ENCODE measurements at places on chromosomes 4 and X. TPM values are rescaled to one million over a fixed set of nuclear protein-coding genes. Genes with fewer than 3 reads are reported as not detected.

SMIM10L2A gene
- 1.9 TPM for total RNA-seq

FOXO4 gene
- 6.8 TPM for total RNA-seq

XAGE2 gene
- total RNA-seq, result not detected

USP51 gene
- 6.6 TPM for total RNA-seq

GRCh38 chr4:110198435-110199416 is at the start of gene ELOVL6:
Gene ELOVL6 (minus strand): TSS chr4:110198615. CDS start chr4:110198335, 280 bp downstream.
- H3K27ac ChIP-seq, result peak within 1 kb of the TSS; percentile 92
- peak; percentile 93 for DNase-seq
- peak within 1 kb of the TSS; percentile 82 for H3K4me3 ChIP-seq
- no peaks in the 10 kb centered on the region for H3K36me3 ChIP-seq

GRCh38 chr4:17366496-17366895 is 145.4 kb downstream of the QDPR start:
- H3K36me3 ChIP-seq, result no peaks in the 10 kb centered on the region
- DNase-seq, result no peak
- H3K4me1 ChIP-seq, result no peaks in the 10 kb centered on the region
- H3K4me3 ChIP-seq, result no peak overlapping the region
- H3K27me3 ChIP-seq, result no peaks in the 10 kb centered on the region
- H3K27ac ChIP-seq, result no peak overlapping the region

- peaks cover 54% of the 10 kb centered on the region for H3K4me1 ChIP-seq
- H3K4me3 ChIP-seq, result peak overlapping the region; percentile 22
- peak; percentile 65 for DNase-seq
- peak overlapping the region; percentile 69 for H3K27ac ChIP-seq
Observed at GRCh38 chr4:114924311-114924710, 189.1 kb downstream of the NDST4 start.

DNA sequence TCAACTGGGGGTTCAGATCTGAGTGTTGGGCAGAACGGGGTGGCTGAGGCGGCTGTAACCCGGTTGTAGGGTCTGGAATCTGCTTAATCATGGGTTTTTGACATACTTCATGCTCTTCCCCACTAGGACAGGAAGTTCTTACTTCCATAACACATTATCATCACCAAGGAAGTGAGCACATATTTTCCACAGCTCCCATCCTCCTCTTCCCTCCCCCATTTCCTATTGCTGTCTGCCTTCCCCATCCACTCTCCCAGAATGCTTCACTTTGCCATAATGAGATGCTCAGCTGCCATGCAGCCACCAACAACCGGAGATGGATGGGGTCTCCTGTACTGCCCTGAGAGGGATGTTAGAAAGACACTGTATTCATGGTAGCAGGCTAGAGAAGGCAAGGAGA is 6.4 kb upstream of the DCUN1D4 start:
- H3K36me3 ChIP-seq, result no peaks in the 10 kb centered on the region
- peaks cover 31% of the 10 kb centered on the region for H3K4me1 ChIP-seq
- DNase-seq, result no peak
- peaks cover 5% of the 10 kb centered on the region for H3K27me3 ChIP-seq
- H3K27ac ChIP-seq, result no peak overlapping the region

DNA sequence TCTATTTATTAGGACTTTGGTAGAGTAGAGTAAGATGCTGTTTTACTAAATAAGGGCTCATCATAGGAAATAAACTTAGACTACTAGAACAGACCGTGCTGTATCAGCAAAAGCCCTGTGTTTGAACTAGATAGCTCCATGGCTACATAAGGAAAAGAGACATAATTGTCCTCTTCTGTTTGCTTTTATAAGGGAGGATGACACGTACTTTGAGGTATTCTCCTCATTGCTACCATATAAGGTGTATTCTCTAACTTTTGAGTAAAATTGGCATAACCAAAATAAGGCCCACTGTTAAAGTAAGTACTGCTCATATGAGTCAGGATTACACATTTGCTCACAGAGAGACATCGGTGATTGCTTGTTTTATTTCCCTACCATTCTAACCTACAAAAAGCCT is 64.3 kb downstream of the PDLIM5 start:
- DNase-seq, result no peak
- H3K27me3 ChIP-seq, result no peaks in the 10 kb centered on the region
- no peaks in the 10 kb centered on the region for H3K4me1 ChIP-seq
- H3K4me3 ChIP-seq, result no peak overlapping the region
- H3K36me3 ChIP-seq, result no peaks in the 10 kb centered on the region

DNA sequence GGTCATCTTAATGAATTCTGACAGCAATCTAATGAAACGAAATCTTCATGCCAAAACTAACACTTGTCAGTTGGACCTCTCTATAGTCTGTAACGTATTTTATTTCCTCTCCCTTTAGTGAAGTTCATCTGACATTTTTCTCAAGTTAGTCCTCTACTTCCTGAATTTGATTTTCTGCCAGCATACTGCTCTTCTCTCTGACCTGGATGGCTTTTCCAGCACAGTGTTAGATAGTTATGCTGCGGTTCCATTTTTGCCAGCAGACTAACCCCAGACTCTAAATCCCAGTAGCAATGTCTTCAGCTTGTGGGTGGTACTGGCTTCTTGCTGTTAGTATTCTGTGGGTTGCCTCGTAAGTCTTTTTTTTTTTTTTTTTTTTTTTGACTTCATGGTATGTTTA is 146.7 kb upstream of the VEGFC start:
- DNase-seq, result no peak
- H3K27ac ChIP-seq, result no peak overlapping the region
- no peak overlapping the region for H3K4me3 ChIP-seq
- H3K27me3 ChIP-seq, result no peaks in the 10 kb centered on the region

DNA sequence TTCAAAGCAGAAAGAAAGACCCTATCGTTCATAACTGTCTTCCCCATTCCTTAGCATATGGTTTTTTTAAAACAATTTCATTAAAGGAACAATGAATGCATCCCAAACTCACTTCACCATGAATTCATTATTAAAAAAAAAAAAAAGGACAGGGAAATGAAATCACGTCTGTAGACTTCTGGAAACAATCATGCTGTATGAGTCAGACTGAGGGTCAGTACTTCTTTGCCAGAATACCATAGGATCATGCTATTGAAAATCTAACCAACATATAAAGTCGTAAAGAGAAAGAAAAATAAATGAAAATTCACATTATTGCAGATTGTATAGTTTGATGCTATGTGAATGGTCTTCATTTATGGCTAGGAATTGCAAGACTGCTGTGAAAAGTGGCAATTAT is 144.4 kb downstream of the PCDH18 start:
- H3K4me3 ChIP-seq, result no peak overlapping the region
- H3K27me3 ChIP-seq, result no peaks in the 10 kb centered on the region
- H3K36me3 ChIP-seq, result no peaks in the 10 kb centered on the region
- DNase-seq, result no peak

All from neural progenitor cell (in vitro differentiated cells).